ENCODE measurements at places on chromosomes 1 and 21. TPM values are rescaled to one million over a fixed set of nuclear protein-coding genes. Genes with fewer than 3 reads are reported as not detected.

The RUSC1 gene
- total RNA-seq: 62.5 TPM

The OLFM3 gene
- not detected for total RNA-seq

The OR2L5 gene
- not detected for total RNA-seq

The BECN2 gene
- total RNA-seq: not detected

The KRTAP7-1 gene
- total RNA-seq: not detected

The TLR5 gene
- total RNA-seq: not detected

The ESRRG gene
- 135 TPM for total RNA-seq

The ZNF648 gene
- not detected for total RNA-seq
